Activated T-cell treated with anti-CD3 and anti-CD28 coated beads for 4 hours (primary cell): ENCODE measurements at places on chromosomes 7 and 10.

- no peak for DNase-seq
These were observed 14.6 kb downstream of the LHPP start for GRCh38 chr10:124476043-124476725.

DNA sequence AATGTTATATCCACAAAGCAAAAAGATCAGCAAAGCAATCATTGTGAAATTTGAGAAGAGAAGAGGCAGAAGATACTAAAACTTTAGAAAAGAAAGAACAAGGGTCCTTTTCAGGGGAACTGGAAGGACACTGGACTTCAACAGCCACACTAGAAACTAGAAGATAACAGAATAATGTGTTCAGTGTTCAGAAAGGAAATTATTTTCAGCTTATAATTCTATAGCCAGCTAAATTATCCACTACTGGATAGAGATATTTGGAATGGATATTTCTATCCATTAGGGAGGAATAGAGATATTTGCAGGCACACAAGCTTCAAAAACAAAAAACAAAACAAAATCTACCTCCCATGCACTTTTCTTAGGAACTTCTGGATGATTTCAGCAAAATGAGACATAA is 12.8 kb downstream of the ANXA11 start:
- no peak for DNase-seq

GRCh38 chr10:72796042-72796441 is 97.5 kb upstream of the OIT3 start:
- no peak for DNase-seq

- no peak for DNase-seq
These were observed 47.8 kb downstream of the PRKCQ start for GRCh38 chr10:6532321-6532720.

GRCh38 chr10:28211759-28212158 is 91.1 kb downstream of the MPP7 start:
- DNase-seq: no peak

- DNase-seq: no peak
These were observed 6.8 kb upstream of the GJD4 start for GRCh38 chr10:35598379-35598778.

DNA sequence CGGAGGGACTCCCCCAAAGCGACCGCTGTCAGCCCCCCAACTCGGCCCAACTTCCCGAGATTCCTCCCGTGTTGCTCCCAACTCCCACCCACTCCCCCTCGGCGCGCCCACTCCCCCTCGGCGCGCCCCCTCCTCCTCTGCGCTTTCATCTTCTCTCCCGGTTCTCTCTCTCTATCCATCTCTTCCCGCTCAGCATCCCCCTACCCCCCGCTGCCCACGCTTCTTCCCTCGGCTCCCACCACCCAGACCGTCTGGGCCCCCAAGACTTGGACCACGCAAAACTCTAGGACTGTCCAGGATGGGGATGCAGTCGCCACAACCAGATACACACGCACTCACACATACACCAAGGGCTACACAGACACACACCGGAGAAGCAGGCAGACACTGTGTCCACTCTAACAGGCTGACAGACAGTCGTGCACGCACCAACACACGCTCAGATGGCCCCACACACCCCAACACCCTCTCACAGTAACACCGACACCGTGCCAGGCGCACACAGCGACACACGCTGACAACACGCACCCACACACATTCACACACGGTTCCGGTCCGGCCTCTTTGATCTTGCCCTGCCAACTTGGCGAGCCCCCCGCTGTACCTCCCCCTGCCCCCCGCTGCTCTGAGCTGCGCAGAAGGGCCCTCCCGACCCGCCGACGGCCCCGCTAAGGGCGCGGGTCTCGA is 1.1 kb downstream of the GRID1 start:
- no peak for DNase-seq

DNA sequence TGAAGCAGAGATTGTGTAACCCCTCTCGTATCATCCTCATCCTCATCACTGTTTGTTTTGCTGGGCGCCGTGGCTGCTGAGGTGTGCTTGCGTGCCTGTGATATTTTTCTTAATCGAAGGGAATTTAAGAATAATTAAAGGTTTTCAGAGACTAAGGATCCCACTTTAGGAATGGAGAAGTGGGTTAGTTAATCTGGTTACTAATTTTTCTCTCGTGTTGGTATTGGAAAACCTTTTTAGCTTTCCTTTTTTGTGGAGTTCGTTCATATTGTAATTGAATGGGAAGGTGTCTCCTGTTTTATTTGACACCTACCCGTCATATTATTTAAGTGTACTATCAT is 1.3 kb downstream of the UBN2 start:
- no peak for DNase-seq

- no peak for DNase-seq
These were observed 219.9 kb downstream of the TCF7L2 start for GRCh38 chr10:113169853-113170460.

DNA sequence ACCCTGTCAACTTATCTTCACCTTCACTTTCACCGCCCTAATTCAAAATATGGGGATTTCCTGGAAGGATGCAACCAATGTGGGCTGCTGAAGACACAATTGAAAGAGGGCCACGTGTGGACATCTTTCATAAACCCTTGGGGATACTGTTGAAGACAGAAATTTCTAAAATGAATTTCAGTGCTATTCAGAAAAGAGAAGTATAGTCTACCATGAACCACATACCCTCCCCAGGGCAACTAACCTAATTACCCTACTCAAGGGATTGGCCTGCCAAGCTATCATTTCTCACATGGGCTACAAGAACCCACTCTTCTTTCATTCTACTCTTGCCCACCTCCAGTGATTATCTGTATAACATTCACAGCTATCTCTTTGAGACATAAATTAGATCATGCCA is 226.0 kb downstream of the PHTF2 start:
- DNase-seq: no peak
